Activated CD4-positive, CD25-positive, alpha-beta regulatory T cell treated with anti-CD3 and anti-CD28 coated beads, Interleukin-2, amount 50 U/mL, for 24 hours (primary cell): ENCODE measurements at places on chromosomes 2 and 18.

GRCh38 chr2:181573140-181573736 lies 83.7 kb downstream of the CERKL start:
- ATAC-seq, result no peak

GRCh38 chr2:27118525-27119329 lies at the start of gene CGREF1:
Gene CGREF1 (minus strand): TSS chr2:27119128. CDS start chr2:27104366, 14,762 bp downstream.
- no peak for ATAC-seq

DNA sequence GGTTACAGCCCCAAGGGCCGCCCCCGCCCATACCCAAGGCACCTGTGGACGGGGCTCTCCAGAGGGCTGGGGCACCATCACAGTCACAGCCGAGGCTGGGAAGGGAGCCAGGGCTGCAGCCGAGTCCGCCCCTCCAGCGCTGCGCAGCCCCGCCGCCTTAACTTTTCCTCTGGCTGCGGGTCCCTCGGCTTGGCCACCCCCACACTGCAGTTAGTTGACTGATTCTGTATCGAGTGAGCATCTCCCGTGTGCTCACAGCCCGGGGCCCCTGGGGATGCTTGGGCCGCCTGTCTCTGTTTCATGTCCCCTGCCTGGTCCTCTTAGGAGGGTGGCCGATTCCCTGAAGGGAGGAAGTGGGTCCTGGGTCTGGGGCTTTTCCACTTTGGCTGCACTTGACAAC lies 33.7 kb downstream of the EMILIN2 start:
- ATAC-seq, result no peak

DNA sequence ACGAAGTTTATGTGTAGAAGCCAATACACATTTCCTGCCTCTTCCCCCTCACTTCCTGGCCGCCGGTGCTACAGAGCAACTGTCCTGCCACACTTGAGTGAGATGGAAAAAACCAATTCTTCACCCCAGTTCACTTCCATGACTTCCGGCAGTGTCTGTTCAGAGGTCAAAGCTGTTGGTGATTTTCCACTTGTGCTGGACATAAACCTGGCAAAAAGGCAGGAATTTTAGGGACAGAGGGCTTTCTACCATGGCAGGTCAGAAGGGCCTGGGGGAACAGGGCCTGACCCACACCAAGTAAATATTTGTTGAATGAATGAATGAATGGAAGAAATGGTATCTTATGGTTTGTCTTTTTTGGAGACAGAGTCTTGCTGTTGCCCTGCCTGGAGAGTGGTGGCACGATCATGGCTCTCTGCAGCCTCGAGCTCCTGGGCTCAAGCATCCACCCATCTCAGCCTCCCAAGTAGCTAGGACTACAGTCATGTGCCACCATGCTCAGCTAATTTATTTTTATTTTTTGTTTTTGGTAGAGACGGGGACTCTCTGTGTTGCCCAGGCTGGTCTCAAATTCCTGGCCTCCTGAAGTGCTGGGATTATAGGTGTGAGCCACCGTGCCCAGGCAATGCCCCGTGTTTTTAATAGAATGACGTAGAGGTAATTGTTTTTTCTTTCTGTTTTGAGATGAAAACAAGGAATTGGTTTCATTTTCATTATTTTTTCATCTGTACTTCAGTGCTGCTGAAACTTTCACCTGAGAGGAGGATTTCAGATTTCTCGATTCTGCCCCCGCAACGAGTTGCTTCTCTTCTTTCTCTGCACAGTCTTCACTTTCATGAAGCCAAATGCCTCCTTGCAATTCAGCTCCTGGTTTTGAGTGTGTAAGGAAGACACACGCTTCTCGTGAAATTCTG lies 48.0 kb upstream of the LPIN2 start:
- peak; percentile 39 for ATAC-seq

DNA sequence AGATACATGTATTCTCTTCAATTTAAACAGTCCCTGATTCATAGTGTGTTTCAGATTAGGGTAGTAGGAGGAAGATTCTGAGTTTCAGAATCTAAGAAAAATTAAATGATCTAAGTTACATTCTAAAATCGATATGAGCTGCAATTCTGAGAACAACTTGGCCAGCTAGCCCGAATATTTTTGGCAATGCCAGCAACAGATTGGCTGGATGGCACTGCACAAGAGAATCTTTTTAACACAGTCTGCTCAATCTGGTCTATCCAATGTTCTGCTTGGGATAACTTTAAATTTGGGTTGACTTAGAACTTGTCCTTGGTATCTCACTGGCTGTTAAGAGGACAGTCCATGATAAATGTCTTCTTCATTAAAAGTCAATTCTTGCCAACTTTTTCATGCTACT lies 853.9 kb downstream of the NRXN1 start:
- ATAC-seq, result no peak

DNA sequence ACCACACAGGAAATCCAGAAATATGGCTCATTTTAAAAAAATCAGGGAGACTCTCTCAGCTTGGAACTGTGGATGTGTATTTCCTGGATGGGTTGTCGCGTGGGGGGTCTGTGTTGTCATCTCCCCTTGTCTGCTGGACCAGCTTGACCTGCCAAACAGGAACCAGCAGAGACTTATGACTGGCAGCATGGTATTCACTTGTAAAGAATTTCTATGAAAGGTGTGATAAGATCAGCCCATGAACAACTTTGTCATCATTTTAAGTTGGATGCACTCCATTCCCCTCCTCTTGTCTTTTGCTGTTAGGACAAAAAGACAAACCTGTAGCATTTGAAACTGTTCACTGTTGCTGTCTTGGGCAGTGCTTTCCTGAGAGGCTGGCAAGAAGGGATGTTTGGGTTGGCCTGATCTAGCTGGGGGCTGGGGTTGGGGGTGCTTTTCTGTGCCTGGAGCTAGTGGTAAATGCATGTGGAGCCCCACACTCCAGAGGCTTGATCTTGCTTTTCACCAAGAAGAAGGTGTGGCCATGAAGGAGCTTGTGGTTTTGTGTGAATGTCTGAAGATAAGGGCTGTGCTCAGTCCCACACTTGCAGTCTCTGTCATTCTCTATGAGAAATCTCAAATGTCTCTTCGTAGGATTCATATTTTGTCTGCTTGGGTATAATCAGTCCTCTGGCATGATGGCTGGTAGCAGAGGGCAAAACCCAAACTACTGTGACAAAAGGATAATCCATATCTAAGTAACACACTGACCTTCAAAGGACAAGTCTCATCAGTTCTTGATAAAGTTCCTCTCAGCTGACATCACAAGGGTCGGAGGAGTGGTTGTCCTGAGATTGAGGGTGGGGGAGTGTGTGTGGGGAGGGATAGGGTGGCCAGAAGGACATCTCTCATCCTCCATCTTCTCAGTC lies 39.0 kb downstream of the RALB start:
- ATAC-seq, result no peak

GRCh38 chr2:37987098-37987775 lies 62.1 kb downstream of the RMDN2 start:
- ATAC-seq, result no peak

GRCh38 chr2:60321816-60322215 lies 231.6 kb downstream of the BCL11A start:
- ATAC-seq, result no peak

DNA sequence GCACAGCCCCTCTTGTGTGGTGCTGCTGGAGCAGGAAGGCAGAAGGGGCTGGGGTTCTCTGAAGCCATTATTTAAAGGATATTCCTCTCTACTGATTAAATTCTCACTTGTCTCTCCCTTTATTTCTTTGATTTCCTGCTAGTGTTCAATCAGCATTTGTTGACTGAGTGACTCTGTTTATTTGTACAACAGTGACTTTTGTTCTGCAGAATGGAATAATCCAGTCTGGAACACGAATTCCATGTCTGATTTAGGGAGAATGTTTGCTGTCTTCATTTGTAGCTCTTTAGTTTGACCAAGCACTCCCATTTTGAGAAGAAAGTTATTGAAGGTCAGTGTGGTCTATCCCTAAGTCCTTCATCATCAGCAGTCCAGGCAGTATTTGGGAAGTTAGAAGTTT lies 141.2 kb downstream of the SETBP1 start:
- ATAC-seq, result no peak

- no peak for ATAC-seq
Measured at GRCh38 chr2:240209493-240209892, 69.0 kb upstream of the OTOS start.

- no peak for ATAC-seq
Measured at GRCh38 chr2:158477202-158477601, 20.4 kb downstream of the PKP4 start.

DNA sequence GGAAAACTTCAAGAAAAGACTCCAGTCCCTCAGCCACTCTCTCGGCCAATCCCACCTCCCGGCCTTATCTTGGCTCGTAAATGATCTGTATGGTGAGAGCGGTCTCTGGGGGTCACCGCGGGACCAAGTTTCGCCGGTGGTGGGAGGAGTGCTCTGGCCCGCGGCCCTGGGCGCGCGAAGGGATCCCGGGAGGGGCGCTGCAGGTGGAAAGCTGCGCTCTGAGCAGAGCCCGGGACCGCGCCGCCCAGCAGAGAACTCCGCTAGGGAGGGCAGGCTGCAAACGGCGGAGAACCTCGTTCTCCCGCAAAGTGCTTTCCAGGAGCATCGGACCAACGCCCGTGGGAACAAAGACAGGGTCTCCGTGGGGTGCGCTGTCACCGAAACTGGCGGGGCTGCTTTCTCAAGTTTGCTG lies 622 bp downstream of the LRP2 start:
- no peak for ATAC-seq

DNA sequence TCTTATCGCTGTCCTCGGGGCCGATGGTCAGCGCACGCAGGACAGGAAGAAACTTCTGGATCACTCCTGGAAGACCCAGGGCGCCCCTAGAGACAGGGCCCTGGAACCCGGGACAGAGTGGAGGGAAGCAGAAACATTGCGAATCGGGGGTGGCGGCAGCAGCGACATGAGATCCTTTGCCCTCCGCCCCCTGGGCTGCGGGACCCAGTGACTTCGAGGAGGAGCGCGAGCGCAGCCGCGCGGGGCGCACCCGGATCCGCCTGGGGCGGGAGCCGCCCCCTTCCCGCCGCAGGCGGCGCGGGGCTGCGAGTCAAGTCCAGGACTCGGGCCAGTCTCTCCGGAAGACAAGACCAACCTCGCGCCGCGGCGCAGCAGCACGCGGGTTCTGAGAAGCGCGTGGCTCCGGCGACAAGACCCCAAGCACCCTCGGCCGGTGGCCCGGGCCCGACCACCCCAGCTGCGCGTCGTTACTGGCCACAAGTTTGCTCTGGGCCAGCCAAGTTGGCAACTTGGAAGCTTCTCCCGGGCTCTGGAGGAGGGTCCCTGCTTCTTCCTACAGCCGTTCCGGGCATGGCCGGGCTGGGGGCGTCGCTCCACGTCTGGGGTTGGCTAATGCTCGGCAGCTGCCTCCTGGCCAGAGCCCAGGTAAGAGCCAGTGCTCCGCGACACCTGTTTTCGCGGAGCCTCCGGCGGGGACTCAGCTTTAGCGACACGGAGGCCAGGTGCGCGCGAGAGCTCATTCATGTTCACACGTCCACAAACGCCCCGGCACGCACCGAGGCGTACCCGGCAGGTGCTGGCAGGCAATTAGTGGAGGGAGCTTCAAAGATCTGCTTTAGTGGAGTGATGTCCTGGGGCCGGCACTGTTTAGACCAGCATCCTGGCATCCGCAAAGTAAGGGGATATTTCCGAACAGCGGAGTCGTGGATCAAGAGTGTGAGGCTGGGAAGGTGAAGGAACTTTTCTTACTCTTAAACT lies at the start of gene PTH2R:
PTH2R (plus strand) TSS at position 319 of the 978 bp plus-strand sequence; CDS start at position 571, 252 bp downstream.
- ATAC-seq, result no peak

- ATAC-seq, result peak; percentile 38
Measured at GRCh38 chr2:39511605-39512433, 74.7 kb upstream of the MAP4K3 start.

GRCh38 chr2:37376421-37377186 lies 32.2 kb downstream of the QPCT start:
- peak; percentile 89 for ATAC-seq

DNA sequence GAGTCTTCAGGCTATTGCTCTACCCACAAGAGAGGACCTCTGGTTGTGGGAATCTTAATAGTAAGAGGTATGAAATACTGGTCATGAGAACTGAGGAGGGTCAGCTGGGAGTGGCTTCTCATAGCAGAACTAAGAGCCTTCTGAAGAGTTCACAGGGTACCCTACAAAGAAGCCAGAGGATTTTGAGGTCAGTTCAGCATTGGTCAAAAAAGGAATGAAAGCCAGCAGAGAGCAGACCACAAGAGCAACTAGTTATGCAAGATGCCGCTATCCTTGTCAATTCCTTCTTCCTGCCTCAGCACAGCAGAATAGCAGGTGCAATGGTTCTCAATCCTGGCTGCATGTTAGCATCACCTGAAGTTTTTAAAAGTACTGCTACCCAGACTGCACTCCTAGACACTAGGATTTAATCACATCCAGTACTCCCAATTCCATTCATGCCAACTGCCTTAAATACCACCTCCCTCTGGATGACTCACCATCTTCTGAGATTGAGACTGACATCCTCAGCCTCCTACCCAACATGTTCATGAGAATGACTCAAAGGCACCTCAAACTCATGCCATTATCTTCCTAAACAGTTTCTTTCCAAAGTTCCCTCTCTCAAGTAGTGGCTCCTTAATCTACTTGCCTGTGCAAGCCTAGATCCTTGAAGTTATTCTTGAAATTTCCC lies 81.0 kb upstream of the RBMS1 start:
- no peak for ATAC-seq

DNA sequence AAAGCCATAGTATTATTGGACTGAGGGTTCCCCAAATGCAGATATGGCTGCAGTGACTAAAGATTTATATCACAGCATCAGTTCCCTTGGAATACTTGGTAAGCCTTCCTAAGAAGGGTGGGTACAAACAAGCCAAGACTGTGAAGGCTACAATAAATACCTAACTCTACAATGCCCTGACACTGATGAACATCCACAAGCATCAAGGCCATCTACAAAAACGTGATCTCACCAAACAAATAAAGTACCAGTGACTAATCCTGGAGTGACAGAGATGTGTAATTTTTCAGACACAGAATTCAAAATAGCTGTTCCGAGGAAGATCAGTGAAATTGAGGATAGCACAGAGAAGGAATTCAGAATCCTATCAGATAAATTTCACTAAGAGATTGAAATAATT lies 254.5 kb downstream of the PARD3B start:
- no peak for ATAC-seq

DNA sequence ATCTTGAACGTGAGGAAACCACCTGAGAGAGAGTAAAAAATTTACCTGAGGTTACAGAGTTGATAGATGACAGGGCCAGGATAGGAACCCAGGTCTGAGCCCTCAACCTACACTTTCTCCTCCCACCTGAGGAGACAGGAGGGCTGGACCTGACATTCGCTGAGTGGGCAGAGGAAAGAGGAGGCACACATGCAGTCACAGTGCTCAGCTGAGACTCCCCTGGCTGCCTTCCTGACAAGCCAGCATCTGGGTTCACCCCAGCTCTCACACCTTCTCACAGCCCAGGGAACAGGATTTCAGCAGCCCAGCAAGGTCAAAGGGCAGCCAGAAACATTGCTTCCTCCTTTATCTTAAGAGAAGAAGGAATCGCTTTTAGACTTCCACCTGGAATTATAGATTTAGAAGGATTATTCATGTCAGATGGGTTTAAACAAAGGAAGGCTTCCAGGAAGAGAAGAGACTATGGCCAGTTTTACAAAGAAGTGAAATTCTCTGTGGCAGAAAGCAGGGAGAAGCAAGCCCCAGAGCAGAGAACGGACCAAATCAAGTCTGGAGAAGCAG lies 18.1 kb upstream of the PKDCC start:
- no peak for ATAC-seq
